Renal cortex interstitium (tissue), 15 donors: ENCODE measurements at places on chromosomes 1 and 21. TPM values are rescaled to one million over a fixed set of nuclear protein-coding genes. Genes with fewer than 3 reads are reported as not detected.

DNA sequence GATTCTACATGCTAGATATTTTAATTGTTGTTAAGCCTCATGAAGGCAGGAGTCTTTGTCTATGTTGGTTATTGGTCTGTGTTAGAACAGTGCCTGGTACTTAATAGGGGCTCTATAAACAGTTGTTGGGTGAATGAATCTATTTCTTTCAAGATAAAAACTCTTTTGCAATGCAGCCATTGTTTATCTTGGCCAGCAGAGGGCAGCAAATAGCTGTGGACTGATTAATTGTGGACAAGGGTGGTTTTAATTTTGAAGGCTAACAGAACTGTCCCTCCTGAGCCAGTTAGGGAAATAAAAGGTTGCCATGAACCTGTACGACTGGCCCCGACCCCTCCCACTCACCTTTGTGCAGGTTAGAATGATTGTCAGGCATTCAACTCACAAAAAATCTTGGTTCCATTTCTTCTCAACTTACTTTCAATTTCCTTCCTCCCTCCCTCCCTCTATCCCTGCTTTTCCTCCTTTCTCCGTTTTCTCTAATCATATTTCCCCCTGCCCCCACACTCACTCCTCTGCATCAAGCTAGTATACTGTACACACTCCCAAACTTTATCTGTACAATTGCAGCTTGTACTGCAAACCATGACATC is 66.3 kb upstream of the DIRAS3 start:
- no peak for DNase-seq

GRCh38 chr1:243549108-243549507 is 293.3 kb downstream of the SDCCAG8 start:
- DNase-seq: no peak

GRCh38 chr1:156953571-156953970 is 33.1 kb downstream of the LRRC71 start:
- DNase-seq: no peak

- no peak for DNase-seq
Observed at GRCh38 chr1:245939756-245940345, 567.2 kb downstream of the SMYD3 start.

GRCh38 chr1:89757532-89757931 is 63.3 kb upstream of the LRRC8D start:
- DNase-seq: no peak

DNA sequence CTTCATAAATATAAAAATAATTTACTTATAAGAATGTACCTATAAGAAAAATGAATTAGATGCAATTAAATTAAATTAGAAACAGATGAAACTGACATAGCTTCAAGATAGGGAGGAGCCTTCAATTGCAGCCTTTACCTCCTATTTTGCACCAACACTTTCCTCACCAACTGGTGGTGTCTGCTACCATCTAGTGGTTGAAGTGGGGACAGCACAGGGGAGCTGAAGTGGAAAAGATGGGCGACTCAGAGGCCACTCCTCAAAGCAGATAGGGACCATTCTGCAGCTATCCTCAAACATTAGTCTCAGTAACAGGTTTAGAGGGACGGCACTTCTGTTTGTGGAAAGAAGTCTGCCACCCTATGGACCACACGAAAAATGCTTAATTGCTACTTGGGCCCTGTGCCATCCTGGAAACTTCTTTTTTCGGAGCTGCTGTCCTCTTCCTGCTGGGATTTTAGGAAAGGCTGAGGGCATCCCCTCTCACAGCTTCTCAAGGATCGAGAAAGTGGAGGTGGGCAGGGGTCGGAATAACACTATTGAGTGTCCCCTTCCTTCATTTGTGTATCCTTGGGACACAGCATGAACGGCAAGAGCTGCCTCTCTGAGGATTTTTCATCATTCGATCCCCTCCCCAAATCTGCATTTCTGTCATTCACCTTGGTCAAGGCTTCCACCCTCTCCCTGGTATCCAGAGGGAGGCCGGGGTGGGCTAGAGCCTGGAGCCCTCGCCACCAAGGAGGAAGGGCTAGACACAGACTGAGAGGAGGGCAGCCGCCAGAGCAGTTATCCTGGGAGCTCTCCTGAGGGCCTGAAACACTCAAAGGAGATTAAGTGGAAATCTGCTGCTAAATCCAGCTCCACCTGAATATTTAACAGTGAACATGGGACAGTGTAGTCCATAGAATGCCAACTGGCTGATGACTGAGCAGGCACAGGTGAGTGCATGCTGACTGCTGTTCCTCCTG is 9.6 kb downstream of the PROK1 start:
- DNase-seq: peak; percentile 65

- no peak for DNase-seq
Observed at GRCh38 chr1:160577671-160578070, 1.6 kb downstream of the CD84 start.

- DNase-seq: no peak
Observed at GRCh38 chr1:218123968-218124367, 161.1 kb upstream of the RRP15 start.

DNA sequence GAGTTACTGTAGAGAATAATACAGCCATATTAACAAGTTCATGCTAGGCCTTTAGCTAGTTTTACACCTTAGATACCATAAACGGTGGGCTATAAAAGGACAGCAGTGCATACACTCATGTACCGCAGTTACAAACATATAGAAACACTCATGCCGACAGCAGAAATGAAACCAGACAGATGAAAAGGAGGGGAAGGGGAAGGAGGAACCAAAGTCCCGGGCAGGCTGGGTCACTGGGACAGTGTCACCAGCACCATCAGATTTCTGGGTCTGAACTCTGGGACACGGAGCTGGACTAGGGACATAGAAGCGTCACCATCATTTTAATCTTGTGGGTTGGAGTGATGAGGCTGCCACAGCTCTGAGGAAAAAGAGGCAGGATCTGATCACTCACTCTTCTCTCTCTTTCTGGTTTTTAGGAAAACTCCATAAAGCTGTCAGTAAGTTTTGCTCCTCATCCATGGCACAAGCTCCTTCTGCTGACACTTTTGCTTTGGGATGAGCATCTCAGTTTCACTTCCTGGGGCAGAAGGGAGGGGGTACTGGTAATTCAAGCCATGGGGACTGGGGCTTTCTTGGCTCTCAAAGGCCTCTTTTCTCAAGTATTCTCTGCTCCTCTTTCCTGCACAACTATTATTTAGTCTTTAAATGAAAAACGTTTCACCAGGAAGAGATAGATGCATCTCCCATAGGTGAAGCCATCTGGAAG is 7.8 kb upstream of the ZNF691 start:
- DNase-seq: no peak

- DNase-seq: no peak
Observed at GRCh38 chr1:41689558-41689981, 205.1 kb upstream of the EDN2 start.

DNA sequence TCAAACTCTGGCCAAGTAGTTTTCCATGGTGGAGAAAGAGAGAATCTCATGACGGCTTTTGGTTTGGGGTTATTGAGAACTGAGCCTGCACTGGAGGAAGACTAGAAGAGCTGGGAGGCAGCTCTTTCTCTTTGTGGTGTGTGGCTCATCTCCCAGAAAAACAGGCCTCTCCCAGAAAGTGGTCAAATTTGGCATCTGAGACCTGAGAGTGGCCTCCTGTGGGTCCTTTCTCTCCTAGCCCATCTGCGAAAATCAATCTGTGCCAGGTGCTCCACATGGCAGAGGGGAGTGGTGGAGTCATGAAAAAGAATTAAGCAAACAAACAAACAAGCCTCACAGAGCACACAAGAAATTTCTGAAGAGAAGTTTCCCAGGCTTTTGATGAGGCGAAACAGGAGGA is 305.0 kb downstream of the ST6GALNAC3 start:
- DNase-seq: no peak

DNA sequence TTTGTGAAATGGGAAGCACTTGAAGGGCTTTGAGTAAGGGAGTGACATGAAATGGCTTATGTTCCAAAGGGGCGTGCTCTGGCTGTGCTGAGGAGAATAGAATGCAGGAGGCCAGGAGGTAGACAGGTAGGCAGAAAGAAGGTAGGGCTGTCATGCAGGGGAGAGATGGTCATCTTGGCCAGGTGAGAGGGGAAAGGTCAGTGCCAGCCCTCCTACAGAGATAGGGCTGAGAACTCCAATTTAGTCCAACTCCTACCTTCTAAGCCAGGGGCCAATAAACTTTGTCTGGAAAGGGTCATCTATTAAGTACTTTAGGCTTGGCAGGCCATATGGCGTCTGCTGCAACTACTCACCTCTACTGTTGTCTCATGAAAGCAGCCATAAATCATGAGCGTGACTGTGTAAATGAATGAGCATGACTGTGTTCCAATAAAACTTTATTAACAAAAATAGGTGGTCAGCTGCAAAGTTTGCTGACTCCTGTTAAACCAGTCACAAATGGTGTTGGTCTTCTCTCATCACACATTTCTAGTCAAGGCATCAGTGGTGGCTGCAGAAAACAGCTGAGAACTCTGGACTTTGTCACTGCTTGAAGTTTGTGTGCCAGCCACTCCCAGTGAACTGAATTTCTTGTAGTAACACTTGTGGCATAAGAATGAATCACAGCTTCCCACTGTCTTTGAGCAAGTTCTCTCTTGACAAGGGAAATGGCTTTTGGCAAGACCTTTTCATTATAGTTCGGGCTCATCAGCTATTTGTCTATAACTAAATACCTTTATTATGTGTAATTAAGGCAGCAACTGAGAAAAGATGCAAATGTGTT is 32.0 kb upstream of the CD2 start:
- no peak for DNase-seq

DNA sequence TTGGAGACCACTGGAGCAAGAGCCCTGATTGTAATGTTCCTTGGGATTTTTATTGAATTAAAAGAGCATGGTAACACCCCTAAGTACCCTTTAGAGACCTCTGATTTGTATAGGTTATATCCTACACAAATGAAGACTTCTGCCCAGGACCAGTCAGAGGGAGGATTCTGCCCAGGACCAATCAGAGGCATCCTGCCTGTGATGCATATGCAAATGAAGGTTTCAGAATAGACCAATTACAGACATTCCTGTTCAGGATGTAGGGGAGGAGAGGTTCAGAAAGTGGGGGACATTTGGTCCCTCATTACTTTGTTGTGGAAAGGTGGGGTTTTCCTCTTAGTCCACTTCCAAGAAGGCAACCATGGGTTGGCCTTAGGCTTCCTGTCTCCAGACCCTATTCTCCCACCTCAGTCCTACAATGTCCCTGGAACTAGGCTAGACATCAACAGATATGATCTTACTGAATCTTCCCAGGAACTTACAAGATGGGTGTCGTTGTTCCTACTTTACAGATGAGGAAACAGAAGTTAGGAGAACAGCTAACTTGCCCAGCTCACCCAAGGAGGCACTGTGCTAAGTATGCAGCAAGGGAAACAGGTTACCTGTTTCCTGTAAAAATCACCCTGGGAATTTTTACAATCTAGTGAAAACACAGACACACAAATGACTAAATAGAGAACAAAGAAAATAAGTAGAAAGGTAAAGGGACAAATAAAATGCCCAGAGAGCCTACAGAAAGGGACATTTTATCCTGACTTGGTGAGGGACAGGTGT is 36.8 kb upstream of the SFPQ start:
- no peak for DNase-seq

- no peak for DNase-seq
Observed at GRCh38 chr1:86394416-86394815, 1.7 kb downstream of the ODF2L start.

GRCh38 chr1:21815724-21816321 is 3.8 kb downstream of the LDLRAD2 start:
- DNase-seq: no peak

- no peak for DNase-seq
Observed at GRCh38 chr1:13792419-13792818, 92.4 kb downstream of the PRDM2 start.

DNA sequence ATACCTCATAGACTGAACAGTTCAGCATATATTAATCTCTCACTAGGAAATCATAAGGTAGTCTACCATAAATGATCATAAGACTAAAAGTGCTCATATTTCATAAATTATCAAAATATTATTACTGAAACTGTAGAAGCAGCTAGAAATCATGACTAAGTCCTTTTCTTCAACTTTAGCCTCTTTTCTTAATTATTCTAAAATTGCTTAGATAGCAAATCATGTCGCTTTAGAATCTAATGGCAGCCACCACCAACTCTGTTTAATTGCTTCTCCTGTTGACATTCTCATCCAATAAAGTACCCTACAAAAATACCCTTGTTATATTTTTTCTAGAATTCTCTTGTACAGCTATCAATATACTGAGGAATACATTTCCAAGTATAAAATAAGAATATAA is 102.9 kb downstream of the DENND1B start:
- no peak for DNase-seq

DNA sequence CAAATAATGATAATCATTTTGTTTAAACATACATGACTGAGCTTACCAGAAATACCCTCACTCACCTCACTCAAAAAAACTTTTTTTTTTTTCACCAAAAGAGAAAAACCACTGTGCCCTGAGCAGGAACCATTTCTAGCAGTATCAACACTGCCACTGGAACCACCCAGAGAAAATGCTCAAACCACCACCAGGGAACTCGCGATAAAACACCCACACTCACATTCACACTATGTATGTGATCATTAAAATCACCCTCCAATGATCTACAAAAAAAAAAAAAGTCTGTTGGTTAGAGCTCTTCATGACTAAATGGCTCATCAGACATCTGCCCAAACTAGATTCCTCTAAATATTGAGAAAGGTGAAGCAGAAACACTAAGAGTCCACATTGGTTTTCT is 11.5 kb downstream of the TIAM1 start:
- no peak for DNase-seq

GRCh38 chr1:159000625-159001024 is 9.1 kb upstream of the IFI16 start:
- peak; percentile 68 for DNase-seq

DNA sequence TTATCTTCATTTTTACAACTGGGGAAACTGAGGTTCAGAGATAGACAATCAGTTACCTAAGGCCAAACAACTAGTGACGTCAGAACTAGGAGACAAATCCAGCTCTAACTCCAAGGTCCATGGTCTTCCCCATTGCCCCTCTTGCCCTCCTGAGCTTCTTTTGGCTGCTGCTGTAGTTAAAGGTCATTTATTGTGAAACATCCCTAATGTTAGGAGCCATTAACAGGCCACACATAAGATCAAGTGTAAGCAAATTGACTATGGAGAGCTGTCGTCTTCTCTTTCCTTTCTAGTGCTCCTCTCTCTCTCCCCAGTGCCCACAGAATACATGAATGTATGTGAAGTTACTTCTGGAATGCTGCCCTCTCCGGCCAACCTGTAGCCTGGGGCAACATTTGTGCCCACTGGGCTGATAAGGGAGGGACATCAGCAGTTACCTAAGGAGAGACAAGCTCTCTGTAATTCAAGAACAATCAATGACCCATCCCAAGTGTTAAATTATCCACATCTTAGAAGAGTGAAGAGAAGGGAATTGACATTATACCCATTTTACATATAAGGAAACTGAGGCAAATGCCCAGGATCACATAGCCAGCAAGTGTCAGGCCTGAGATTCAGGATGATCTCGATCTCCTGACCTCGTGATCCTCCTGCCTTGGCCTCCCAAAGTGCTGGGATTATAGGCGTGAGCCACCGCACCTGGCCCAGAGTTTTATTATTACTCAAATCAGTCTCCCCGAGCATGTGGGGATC is 40.1 kb downstream of the PTAFR start:
- DNase-seq: no peak

The SFN gene
- 0.56 TPM for polyA plus RNA-seq

The VWA5B1 gene
- polyA plus RNA-seq: 5.4 TPM

The PTCH2 gene
- polyA plus RNA-seq: 5.5 TPM

The MAN1C1 gene
- polyA plus RNA-seq: 14.0 TPM

The HSD17B7 gene
- polyA plus RNA-seq: 14.1 TPM

The DVL1 gene
- polyA plus RNA-seq: 45.9 TPM

The CFHR1 gene
- 0.27 TPM for polyA plus RNA-seq

The TMEM61 gene
- polyA plus RNA-seq: 1.9 TPM

The ADGRB2 gene
- polyA plus RNA-seq: 17.9 TPM

The CR1L gene
- polyA plus RNA-seq: 1.6 TPM

The OVAAL gene
- not detected for polyA plus RNA-seq

The ASAP3 gene
- 33.8 TPM for polyA plus RNA-seq

The DNAJC6 gene
- 7.6 TPM for polyA plus RNA-seq

The PLA2G4A gene
- polyA plus RNA-seq: 9.6 TPM

The ADAMTSL4 gene
- polyA plus RNA-seq: 16.9 TPM

The AADACL4 gene
- polyA plus RNA-seq: 2.0 TPM
